ENCODE measurements at places on chromosomes 1 and 21.

DNA sequence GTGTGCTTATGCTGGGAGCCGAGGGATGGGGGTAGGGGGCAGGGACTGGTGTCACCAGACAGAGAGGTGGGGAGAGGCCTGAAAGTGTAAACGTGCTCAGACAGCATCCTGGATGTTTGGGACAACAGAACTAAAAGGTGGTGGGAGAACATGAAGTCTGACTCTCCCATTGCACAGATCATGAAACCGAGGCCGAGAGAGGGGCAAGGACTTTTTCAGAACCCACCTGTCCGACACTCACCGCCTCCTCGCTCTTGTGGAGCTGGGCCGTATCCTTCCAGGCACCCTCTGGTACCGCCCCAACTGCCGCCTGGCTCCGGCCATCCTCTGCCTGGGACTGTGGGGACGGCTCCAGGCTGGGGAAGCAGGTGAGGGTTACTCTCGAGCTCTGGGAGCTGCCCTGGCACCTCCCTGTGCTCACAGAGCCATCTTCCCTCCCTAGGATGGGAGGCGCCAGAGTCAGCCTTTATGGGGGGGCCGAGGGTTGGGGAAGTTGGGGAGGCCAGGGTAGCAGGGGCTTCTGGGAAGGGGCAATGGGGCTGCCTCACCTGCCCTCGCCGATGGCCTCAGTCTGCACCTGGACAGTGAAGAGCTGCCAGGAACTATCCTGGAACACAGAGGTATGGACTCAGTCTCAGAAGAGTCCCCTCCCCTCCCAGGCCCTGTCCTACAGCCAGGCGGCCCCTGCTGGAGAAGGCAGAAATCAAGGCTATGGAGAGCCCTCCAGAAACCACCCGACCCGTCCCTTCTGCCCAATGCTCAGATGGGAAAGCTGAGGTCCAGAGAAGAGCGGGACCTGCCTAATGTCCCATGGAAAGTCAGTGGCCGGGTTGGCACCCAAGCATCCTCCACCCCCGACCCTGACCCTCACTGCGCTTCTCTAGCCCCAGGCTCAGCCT lies 7.0 kb downstream of the ATP13A2 start:
- no peak for DNase-seq

DNA sequence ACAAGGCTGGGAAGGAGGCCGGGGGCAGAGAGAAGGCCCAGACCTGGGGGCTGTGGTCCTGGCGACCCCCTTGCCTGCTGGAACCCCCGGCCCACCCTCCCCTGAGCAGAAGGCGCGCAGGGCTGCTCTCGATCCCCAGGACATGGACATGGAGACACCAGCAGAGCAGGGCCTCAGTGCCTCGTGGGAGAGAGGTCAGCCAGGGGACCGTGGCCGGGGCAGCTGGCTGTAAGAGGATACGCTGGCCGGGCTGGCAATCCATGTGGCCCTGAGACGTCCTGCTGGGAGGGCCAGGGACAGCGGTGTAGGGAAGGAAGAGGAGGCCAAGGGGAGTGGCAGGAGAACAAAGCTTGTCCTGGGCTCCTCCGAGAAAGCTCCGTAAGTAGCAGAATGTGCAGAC lies 132.2 kb downstream of the CASZ1 start:
- DNase-seq, result no peak

DNA sequence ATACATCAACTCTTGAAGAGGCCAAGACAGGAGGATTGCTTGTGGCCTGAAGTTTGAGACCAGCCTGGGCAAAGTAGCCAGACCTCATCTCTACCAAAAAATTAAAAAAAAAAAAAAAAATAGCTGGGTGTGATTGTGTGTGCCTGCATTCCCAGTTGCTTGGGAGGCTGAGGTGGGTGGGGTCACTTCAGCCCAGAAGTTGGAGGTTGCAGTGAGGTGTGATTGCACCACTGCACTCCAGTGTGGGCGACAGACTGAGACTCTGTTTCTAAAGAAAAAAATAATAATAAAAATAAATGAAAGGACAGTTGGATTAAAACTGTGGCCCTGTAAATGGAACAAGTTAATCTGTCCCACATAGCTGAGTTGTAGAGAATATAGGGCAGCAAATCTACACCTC lies 18.9 kb upstream of the ZNF496 start:
- DNase-seq, result no peak

DNA sequence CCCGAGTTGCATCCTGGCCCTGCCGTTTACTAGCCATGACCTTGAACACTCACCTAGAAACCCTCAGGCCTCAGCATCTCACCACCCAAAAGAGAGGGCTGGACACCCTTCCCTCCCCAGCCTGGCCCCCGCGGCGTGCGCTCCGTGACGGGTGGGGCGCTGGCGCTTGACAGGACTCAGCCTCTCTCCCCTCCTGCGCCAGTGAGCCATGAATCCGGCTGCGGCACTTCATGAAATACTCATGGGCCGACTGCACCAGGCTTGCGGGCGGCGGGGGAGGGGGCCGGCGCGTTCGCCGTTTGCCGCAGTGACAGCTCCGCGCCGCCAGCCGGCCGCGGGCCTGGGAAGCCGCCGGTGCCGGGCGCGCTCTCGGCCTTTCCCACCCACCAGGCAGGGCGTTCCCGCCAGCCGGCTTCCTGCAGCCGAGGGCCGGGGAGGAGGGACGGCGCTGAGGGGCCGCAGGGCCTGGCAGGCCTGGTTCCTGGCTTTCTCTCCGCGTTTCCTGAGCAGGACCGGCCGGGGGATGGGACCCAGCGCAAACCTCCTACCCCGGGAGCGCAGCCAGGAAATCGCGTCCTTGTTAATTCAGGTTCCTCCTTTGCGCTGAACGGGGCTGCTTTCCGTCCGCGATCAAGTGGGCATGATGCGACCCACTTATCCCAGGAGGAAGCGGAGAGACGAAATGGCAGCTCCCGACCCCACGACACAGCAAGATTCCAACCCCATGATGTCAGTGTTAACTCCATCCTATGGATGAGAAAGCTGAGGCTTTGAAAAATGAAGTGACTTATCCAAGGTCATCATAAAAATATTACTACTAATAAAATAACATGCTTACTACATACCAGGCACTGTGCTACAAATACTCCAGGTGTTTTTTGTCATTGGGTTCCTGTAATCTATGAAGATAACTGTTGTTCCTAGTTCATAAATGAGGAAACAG lies 9.1 kb upstream of the LUZP1 start:
- no peak for DNase-seq

- DNase-seq, result no peak
Observed at GRCh38 chr1:107875689-107876088, 89.3 kb downstream of the VAV3 start.

DNA sequence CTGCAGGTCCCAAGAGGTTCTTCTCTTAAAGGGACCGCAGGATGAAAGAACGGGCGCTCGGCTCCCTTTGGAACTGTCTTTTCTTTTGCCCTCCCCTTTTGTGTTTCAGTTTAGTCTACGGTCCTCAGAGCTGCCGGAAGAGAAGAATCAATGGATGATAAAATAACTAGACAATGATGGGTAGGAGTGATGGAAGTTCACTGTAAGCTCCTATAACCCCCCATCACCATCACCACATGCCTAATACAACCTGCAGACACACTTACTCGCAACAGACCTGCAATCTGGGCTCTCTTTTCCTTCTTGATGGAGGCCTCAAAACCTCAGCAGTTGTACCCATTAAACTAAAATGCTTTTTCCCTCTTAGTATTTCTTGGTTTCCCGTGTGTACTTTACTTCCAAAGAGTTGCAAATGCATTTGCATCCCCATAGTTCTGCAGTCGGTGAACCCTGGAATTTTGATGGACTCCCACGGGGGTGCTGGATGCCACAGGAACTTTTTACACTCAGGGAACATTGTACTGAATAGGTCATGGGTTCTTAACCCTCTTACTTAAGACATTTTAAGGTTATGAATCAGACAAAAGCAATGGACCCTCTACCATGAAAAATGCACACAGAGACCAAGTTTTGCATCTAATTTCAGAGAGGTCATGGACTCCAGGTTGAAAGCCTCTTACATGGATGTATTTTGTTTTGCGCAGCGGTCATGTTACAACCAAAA lies 633 bp upstream of the RFX5 start:
- no peak for DNase-seq

- no peak for DNase-seq
Observed at GRCh38 chr21:29193072-29193471, 62.6 kb downstream of the MAP3K7CL start.

DNA sequence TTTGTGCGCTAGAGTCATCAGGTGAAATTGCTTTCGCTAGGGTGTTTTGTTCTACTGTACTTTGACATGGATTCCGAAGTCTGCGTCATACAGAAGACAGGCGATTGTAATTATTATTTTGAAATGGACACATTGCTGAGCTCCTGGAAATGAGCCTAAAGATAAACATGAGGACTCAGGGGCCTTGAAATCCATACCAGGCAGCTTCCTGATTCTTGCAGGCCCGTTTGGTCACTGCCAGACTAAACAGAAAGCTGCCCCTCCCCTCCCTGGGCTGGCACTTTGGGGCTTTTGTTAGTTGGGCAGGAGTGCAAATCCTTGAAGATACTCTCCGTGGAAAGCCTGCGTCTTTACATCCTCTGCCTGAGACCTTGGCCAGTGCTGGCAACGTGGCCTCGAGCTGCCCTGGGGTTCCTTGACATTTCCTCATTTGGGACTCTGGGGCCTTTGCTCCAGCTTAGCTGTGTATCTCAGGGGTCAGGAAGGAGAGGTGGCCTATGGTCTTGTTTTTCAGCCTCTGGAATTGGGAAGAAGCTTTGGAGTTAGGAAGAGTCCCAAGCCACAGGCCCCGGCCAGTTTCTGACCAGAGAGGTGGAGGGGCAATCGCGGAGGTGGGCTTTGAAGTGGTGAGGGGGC lies 26.9 kb upstream of the KCNE2 start:
- DNase-seq, result no peak

DNA sequence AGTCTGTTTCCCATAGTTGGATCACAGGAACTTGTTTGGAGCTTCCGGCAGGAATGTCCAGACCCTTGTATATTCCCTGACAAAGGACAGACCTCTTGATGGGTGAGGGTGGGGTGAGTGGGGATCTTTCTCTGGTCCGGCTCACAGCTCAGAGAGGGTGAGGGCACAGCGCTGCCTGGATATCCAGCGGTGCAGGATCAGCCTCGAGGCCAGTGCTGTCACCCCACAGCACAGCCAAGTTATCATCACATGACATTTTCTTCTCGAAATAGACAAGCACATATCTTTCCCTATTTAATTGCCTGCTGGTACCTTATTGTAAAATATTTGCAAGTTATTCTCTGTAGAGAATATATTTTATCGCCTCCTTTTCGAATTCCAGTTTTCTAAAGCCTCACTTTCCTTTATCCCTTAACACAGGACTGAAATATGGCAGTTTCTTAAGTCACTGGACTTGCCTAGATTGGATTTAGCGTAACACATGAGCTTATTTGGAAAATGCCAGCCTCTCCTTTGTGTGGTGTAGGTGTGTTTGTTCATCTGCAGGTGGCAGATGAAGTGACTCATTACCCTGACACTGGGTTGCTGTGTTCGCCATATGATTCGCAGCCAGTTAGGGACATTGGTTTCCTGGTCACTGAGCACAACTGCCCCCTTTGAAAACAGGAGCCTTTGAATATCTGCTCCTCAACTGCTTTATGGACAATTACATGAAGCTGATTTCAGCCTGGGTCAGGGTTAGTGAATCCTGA lies 21.4 kb downstream of the CLIC6 start:
- peak; percentile 82 for DNase-seq

- no peak for DNase-seq
Observed at GRCh38 chr1:52654063-52654462, 21.1 kb downstream of the SHISAL2A start.

DNA sequence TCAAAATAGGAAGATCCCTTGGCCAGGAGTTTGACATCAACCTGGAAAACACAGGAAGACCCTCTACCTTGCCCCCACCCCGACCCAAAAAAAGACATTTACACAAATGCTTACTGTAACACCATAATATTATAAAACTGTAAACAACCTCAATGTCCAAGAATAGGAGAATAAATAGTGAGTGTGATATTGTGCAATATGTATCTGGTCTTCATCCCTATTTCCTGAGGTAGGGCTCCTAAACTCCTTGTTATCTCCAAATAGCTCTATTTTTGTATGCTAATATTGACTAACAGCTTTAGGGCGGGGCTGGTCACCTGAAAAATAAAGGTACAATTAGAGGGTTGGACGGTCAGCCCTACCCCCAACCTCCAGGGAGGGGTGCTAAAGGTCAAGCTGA lies 23.5 kb downstream of the RSBN1 start:
- DNase-seq, result no peak

- DNase-seq, result no peak
Observed at GRCh38 chr21:21606041-21606440, 607.8 kb downstream of the NCAM2 start.

- no peak for DNase-seq
Observed at GRCh38 chr1:161989108-161989507, 34.6 kb downstream of the OLFML2B start.

DNA sequence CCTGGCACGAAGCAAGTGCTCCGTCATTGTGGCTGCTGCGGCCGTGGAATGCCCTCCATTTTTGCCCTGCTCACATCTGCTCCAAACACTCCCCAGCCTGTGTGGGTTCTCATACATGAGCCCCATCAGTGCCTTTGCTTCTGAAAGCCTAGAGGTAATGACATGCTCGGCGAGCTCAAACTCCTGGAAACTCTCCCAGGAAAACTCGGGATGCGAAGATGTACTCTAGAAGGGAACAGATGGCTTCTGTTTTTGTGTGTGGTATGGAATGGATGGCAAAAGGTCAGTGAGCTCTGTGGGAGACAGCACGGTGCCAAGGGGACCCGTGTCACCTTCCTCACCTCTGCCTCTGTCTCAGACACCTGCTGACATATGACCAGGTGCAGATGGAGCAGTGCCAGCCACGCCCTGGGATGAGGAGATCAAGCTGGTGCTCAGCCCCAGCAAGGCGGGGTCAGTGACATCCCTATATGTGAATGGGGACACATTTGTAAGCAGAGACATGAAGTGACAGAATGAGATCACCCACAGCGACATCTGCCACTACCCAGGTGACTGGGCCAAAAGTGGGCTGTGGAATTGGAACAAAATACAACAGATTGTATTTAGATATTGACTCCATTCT lies 84.1 kb upstream of the COX20 start:
- DNase-seq, result no peak

DNA sequence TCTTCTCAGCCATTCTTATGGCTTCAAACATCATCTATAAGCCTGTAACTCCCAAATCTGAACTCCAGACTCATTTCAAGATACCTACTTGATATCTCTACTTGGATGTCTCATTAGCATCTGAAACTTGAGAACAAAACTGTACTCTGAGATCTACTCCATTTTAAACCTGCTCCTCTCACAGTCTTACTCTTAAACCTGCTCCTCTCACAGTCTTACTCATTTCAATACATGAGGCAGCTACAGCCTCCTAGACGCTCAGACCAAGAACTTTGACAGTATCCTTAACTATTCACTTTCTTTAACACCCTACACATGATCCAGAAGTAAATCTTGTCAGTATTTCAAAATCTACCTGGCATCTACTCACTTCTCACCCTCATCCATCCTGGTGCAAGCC lies 54.3 kb downstream of the NBPF6 start:
- DNase-seq, result no peak

GRCh38 chr1:232667778-232668165 lies 37.8 kb upstream of the SIPA1L2 start:
- DNase-seq, result no peak

DNA sequence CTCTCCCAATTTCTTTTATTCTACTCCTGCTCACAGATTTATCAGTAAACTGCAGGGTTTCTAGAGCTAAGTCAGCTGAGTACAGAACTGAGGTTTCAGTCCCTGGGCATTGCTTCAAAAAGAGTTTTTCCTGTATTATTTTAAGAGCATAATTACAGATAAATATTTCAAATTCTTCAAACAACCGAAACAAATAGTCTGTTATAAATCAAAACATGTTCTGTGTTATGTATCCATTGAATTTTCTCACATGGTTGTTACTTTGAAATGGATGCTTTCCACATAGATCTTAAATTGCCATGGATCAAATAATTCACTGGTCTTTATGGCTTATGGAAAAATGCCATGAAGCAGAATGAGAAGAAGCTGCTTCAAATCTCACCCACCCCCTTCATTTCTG lies 64.5 kb downstream of the LRRC8C start:
- no peak for DNase-seq
